Mesothelial cell of epicardium (in vitro differentiated cells): ENCODE measurements at places on chromosomes 2 and 18. TPM values are rescaled to one million over a fixed set of nuclear protein-coding genes. Genes with fewer than 3 reads are reported as not detected.

- no peak overlapping the region for H3K4me3 ChIP-seq
- no peaks in the 10 kb centered on the region for H3K36me3 ChIP-seq
- H3K27ac ChIP-seq = no peak overlapping the region
- no peak for DNase-seq
Observed at GRCh38 chr2:170227507-170227947, 49.6 kb downstream of the MYO3B start.

GRCh38 chr2:63698786-63699548 lies 110.2 kb downstream of the MDH1 start:
- peaks cover 3% of the 10 kb centered on the region for H3K36me3 ChIP-seq
- no peak for DNase-seq
- H3K4me1 ChIP-seq = peaks cover 11% of the 10 kb centered on the region
- H3K27ac ChIP-seq = no peak overlapping the region
- H3K4me3 ChIP-seq = no peak overlapping the region

The LIMS2 gene
- total RNA-seq = 11.9 to 13.0 TPM (median 11.9 TPM) in 3 replicates

The KCNJ3 gene
- 0.97 to 1.4 TPM (median 1.2 TPM) in 3 replicates for total RNA-seq

DNA sequence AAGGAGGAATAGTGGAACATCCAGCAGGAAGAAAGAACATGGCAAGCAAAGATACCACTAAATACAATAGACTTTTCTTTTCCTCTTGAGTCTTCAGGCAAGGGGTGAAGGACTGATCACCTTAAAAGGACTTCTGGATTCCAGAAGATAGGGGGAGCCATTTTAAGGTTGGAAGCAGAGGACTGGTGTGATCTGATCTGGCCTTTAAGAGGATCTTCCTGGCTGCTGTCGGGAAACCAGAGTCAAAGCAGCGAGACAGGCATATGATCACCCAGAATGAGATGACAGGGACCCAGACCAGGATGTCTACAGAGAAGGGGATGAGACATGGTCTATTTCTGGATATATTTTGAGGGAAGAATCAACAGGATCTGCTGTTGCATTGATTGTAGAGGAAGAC lies 558.0 kb downstream of the STK39 start:
- no peak overlapping the region for H3K27ac ChIP-seq
- no peaks in the 10 kb centered on the region for H3K36me3 ChIP-seq
- no peak overlapping the region for H3K4me3 ChIP-seq

DNA sequence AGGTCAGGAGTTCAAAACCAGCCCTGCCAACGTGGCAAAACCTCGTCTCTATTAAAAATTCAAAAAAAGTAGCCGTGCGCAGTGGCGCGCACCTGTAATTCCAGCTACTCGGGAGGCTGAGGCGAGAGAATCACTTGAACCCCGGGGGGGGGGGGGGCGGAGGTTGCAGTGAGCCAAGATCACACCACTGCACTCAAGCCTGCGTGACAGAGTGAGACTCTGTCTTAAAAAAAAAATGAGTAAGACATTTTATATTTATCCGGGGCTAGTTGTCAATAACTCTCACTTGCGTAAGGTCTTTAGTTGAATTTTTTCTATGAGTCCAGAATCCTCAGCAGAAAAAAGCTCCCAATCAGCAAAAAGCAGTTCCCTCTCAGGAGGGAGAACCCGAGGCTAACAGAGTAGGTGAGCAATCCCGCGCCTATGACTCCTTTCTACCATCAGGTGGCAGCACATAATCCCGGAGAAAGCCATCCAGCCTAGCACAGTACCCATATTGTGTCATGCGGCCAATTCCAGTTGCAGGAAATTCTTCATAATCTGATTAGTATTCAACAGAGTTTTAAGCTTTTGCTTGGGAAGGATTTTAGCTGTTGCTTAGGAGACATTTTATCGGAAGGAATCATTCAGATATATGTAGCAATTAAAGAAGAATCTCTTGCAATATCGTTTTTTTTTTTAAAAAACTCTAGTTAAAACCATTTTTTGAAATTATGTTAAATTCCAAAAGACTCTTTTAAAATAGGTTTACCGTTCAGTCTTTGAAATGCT lies 11.9 kb upstream of the CRYGA start:
- peak; percentile 73 for DNase-seq
- no peaks in the 10 kb centered on the region for H3K36me3 ChIP-seq
- H3K4me1 ChIP-seq = peaks cover 7% of the 10 kb centered on the region
- H3K4me3 ChIP-seq = no peak overlapping the region
- H3K27me3 ChIP-seq = no peaks in the 10 kb centered on the region

The CREG2 gene
- 0.20 to 0.88 TPM (median 0.42 TPM) in 3 replicates for total RNA-seq
